Subcutaneous adipose tissue (tissue), 4 donors: ENCODE measurements at places on chromosomes 2 and 18. TPM values are rescaled to one million over a fixed set of nuclear protein-coding genes. Genes with fewer than 3 reads are reported as not detected.

Gene C2orf15
- total RNA-seq, result 0.44 TPM

Gene DCC
- not detected for total RNA-seq

Gene LYG2
- not detected for total RNA-seq

Gene LAMA3
- total RNA-seq, result 34.9 TPM

Gene EIF4E2
- total RNA-seq, result 31.7 TPM

Gene IKZF2
- 15.9 TPM for total RNA-seq

Gene GNAL
- 20.7 TPM for total RNA-seq

Gene AP1S3
- total RNA-seq, result 1.1 TPM

Gene WDR33
- 42.3 TPM for total RNA-seq

Gene PRKAG3
- not detected for total RNA-seq

Gene SULT1C3
- not detected for total RNA-seq

Gene GCKR
- 1.5 TPM for total RNA-seq

Gene LRRFIP1
- 130 TPM for total RNA-seq

Gene SP110
- 39.6 TPM for total RNA-seq

Gene FOXD4L1
- not detected for total RNA-seq

Gene ERCC3
- 33.4 TPM for total RNA-seq

Gene ANKAR
- total RNA-seq, result 13.2 TPM

Gene SERPINB4
- total RNA-seq, result not detected

Gene CCDC138
- 2.6 TPM for total RNA-seq

Gene IMPACT
- 34.9 TPM for total RNA-seq

Gene KRTCAP3
- 0.66 TPM for total RNA-seq

Gene SMAD2
- total RNA-seq, result 64.2 TPM

Gene RGPD4
- not detected for total RNA-seq

Gene DCDC2C
- not detected for total RNA-seq

Gene SMYD1
- total RNA-seq, result not detected

Gene ABCB11
- 14.1 TPM for total RNA-seq

Gene SERPINB11
- not detected for total RNA-seq

Gene NOSTRIN
- 40.1 TPM for total RNA-seq

Gene NEUROD1
- not detected for total RNA-seq

Gene PIAS2
- 40.8 TPM for total RNA-seq

Gene LIMS4
- 3.8 TPM for total RNA-seq

Gene CCDC178
- 6.0 TPM for total RNA-seq

Gene STON1
- 36.2 TPM for total RNA-seq

Gene NEU4
- not detected for total RNA-seq

Gene ZCCHC2
- 34.7 TPM for total RNA-seq

Gene FBLN7
- 6.6 TPM for total RNA-seq

Gene STAT4
- total RNA-seq, result 14.7 TPM

Gene BOLL
- total RNA-seq, result not detected

Gene GATA6
- 2.0 TPM for total RNA-seq

Gene KIAA2012
- total RNA-seq, result not detected

Gene RGPD3
- total RNA-seq, result 1.3 TPM
